ENCODE measurements at places on chromosomes 1 and 21.

GRCh38 chr21:26238646-26239045 lies 68.1 kb upstream of the APP start:
- no peak for DNase-seq

DNA sequence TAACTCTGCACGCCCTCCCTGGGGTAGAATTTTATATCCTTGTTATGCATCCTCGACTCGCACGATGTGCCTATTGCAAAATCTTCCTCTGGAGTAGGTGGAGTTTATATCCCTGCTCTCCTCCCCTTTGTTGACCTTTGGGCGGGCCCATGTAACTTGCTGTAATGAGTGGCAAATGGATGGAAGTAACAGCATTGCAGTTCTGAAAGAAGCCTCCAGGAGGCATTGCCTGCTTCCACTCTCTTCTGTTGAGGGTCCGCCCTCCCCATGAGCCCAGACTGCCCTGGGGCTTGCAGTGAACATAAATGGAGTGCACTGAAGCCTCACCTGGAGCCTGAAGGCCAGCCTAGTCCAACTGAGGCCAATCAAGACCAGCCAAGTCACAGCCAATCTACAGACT lies 62.2 kb upstream of the GRIK3 start:
- DNase-seq, result no peak

DNA sequence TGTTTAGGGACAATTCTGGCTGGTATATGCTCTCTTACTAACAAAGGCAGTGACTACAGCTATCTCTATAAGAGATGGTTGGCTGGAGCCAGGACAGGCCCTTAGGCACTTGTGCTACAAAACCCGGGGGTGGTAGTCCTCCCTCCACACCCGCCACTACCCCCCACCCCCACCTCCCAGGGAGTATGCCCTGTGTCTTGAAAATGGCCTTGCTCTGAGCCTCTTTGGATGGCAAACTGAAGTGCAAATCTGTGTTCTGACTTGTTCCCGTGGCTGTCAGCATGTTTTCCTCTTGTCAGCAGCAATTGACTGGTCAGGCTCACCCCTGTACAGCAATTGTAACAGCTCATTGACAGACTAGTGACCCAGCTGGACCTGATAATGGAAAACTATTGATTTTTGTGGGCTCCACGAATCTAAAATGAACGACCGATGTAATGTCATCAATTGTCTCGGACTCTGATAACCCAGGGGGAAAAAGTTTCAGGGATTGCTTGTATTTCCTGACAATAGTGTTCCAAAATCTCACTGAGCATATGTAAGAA lies 139.4 kb upstream of the BARHL2 start:
- no peak for DNase-seq

GRCh38 chr1:36099681-36100341 lies 11.1 kb downstream of the ADPRS start:
- peak; percentile 72 for DNase-seq

GRCh38 chr1:153899509-153899908 lies 23.3 kb downstream of the GATAD2B start:
- DNase-seq, result no peak

DNA sequence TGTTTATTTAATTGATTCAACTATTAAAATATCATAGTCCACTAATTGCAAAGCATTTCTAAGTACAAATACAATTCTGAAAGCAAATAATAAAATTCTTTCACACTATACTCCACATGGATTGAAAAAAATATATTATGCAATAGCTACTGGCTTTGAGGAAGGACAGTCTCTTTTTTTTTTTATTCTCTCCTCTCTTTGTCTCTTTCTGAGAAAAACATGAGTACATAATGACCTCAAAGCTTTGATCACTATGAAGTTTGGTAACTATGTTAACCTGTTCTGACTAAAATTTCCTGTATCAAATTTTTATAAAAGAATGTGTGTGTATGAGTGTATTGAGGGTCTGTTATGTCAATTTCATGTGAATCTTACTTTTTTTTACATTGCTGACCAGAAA lies 96.2 kb downstream of the RGS2 start:
- DNase-seq, result no peak

- no peak for DNase-seq
Observed at GRCh38 chr1:63804829-63805484, 31.1 kb downstream of the ROR1 start.

DNA sequence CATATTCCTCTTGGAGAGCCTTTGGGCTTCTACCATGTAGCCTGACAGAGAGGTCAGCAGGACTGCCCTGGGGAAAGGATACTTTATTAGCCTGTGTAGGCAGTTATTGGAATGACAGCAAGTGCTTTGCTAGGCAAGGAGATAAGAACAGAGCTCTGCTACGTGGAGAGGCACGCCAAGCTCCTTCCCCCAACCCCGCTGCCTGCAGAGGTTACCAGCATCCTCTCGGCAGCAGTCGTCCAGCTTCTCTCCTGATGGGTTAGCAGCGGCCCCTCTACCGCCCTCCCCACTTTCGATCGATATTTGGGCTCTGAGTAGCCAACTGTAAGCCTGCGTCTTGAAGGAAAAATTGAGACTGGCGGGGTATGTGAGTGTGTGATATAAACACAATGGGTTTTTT lies 122.3 kb downstream of the DHRS3 start:
- DNase-seq, result no peak
